Posterior vena cava (tissue), 2 donors: ENCODE measurements at places on chromosomes 2 and 18.

- DNase-seq, result no peak
Observed at GRCh38 chr2:61582165-61582564, 44.0 kb upstream of the XPO1 start.

DNA sequence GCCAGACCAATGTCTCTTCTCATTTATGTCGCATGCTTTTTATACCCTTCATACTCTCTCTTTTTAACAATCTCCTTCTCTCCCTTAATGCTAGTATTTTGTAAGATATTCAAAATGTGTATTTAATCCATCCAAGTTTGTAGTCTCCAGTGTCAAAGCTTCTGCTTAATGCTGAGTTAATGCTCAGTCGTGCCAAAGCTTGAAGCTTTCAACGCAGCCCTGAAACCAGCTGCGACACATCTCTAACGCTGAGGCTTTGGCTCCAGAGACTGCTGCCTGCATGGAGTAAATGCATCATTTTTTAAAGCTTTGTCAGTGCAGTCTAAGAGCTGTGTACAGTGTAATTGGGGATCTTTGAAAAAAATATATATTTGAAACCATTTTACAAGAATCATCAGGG lies 2108.8 kb upstream of the PIK3C3 start:
- no peak for DNase-seq

- no peak for DNase-seq
Observed at GRCh38 chr2:54601339-54601738, 122.1 kb upstream of the EML6 start.

DNA sequence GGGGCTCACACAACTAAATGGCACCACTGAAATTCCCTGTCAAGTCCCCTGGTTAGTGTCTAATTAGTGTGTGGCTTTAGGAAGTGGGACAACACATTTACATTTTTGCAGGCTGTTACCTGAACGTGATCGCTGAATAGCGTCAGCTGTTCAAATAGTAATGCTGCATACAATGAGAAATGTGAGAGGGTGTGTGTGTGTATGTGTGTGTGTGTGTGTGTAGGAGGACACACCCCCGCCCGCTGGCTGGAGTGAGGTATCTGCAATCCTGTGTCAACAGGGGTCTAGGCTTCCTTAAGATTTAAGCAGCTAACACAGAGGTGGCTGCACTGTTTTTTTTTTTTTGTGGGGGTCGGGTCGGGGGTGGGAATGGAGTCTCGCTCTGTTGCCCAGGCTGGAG lies 4.8 kb upstream of the LYPD6B start:
- no peak for DNase-seq

- no peak for DNase-seq
Observed at GRCh38 chr2:65353927-65354326, 78.5 kb downstream of the SPRED2 start.

DNA sequence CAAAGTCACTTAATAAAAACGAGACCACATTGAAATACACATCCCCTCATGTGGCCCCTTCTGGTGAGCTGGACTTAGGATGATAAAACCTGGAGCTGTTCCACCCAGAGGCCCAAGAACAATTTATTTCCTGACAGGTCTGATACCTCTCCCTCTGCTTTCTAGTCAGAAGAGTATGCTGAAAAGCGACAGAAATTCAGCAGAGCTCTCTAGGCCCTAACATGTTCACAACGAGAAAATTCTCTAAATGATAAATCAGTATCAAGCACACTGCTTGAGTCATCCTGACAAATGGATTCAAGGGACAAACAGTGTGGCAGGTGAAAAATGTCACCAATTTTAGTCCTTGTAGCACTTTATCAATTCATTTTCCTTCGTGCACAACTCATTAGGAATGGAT lies 233.5 kb downstream of the PID1 start:
- DNase-seq, result no peak

GRCh38 chr18:74155276-74155675 lies 7.0 kb downstream of the TIMM21 start:
- DNase-seq, result no peak

GRCh38 chr18:51426996-51427395 lies 229.5 kb upstream of the MEX3C start:
- DNase-seq, result no peak

DNA sequence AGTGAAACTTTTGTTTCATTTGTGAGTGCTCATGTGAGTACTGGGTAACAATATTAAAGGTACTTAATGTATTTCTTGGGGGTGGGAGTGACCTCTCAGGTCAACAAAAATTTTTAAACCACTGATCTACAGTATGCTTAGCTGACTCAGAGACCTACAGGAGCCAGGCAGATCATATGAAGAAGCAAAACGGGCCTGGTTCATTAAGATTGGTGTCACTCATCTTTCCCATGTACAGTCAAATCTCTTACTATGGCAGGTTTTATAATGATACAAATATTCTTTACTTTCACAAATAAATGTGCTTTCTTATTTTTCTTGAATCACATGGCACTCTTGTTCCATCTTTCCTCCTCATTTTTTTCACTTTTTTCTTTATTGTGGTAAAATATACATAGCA lies 7.7 kb upstream of the TMSB10 start:
- no peak for DNase-seq

GRCh38 chr18:71327850-71328249 lies 1039.0 kb downstream of the SOCS6 start:
- no peak for DNase-seq

DNA sequence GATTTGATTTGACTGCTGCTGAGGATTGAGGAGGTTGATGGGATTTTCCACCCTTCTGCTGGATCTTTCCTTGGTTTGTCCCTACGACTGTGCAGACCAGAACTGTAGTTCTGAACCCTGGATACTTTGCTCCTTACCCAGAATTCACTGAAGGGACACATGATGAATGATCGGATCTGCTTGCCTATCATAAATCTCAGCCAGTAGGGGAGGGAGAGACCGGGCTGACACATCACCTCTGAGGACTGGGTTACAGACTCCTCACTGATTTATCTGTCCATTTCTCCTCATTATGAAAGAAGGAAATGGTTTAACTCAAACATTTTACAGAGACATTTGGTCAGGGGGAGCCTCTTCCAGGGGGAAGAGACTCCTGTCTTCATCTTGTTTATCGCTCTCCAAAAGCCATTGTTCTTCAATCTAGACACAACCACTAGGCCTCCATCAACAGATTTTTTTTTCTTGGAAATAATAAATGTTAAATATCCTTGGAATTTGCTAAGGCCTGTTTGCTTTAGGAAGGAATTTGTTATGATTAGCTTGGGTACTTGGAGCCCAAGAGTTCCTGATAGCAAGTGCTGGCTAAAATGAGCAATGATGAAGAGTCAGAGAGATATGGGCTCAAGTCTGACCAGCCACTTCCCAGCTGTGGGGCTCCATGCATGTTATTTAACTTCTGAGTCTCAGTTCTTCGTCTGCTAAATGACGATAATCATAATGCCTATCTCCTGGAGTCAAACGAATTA lies 925.5 kb downstream of the SLC4A3 start:
- no peak for DNase-seq

DNA sequence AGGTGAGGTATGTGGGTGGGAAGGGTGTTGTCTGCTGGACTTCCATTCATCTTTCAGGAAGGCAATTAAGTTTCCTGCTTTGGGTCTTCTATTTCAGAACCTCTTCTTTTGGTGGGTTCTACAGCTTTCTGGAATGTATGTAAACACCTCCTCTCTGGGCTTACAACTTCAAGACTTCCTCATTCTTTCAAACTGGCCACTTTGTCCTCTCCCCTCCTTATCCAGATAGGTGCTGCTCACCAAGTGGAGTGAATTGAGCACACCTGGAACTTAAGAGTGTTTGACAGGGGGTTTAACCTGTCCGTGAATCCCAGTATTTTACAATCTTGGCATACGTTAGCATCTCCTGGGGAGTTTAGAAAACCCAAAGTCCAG lies 5.2 kb upstream of the MRPL33 start:
- no peak for DNase-seq

- DNase-seq, result no peak
Observed at GRCh38 chr2:147135376-147135775, 709.5 kb upstream of the ACVR2A start.

DNA sequence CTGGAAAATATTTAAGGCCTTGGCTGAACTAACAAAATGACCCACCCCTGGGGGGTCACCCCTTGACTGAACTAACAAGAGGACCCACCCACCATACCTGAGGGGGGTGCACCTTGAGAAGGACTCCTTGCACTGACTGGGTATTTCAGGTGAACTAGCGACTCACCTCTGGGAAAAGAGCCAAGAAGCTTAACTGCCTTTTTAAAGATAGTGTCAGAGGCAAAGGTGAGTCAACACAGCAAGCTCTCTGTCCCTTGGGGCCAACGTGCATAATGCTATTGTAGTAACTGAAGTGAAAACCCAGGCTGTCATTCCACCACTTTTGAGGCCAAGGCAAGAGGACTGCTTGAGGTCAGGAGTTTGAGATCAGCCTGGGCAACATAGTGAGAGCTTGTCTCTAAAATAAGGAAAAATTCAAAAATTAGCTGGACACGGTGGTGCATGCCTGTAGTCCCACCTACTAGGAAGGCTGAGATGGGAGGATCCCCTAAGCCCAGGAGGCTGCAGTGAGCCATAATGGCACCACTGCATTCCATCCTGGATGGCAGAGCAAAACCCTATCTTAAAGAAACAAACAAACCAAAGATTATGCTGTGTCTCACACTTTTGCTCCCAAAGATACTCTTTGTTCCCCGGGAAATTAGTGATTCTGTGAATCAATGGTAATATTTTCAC lies 36.4 kb upstream of the ZCCHC2 start:
- DNase-seq, result no peak

GRCh38 chr2:37582481-37583220 lies 88.8 kb downstream of the CDC42EP3 start:
- DNase-seq, result no peak

DNA sequence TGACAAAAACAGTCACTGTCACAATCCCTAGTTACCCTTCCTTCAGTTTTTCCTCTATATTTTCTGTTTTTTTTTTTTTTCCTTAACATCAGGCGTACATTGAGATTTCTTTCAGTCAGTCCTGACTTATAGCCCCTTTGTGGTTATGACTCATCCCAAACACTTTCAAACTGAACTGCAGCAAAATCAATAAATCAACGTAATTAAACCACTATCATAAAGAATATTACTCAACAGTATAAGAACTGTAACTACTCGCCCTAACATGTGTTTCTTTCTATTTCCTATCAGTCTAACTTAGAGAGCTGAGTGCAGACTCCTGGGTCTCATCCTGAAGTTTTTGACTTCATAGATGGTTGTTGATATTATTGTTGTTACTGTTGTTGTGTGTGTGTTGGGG lies 523.5 kb downstream of the LRRTM4 start:
- DNase-seq, result no peak

DNA sequence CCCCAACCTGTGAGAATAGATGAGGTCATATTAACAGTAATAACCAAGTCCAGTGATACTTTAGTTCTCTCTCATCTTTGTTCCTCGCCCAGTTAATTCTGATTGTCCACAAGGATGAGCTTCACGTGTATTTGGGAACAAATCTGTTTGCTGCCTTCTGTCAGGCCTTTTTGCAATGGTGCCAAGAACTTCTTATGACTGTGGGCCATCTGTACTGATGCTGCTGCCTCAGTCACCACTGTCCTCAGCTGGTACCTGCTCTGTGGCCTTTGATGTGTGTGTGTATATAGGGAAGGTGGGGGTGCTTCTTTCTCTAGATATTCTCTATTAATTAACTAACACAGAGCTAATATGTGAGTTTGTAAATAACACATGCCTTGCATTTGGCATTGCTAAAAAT lies 392.9 kb downstream of the TGIF1 start:
- no peak for DNase-seq

DNA sequence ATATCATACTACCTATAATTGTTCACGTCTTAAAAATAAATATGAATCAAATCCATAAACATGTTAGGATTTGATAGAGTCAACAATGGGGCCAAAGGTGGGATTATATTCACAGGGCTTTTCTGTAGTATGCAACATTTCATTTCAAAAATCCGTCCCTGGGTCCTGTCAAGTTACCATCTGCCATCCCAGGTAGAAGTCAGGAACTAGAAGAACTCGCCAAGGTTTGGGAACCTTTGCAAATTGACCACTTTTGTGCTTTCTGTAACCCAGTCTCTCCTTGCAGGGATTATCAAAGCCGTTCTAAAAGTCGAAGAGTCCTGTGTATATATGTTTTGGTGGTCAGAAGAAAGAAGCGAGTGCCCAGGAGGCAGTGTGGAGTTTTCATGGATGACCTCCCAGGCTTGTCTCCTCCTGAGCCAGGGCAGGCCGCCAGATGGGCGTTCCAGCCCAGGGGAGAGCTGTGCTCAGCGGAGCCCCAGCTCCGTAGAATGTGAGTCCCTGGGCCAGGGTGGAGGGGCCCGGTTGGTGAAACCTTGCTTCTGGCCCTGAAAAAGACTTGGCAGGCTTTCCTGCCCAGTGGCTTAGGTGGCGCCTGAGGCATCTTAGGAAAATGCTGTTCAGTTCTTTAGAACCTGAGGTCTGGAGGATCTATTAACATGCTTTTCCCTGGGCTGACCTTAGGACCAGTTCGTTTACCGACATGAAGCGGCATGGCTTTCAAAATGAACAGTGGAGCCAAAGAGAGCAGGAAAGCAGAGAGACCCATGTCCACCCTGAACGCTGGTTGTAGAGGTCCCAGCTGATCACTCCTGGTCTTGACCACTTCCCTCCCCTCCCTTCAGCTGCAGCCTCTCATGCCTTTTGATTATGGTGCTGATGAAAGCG lies 69.2 kb downstream of the LONRF2 start:
- peak; percentile 59 for DNase-seq

DNA sequence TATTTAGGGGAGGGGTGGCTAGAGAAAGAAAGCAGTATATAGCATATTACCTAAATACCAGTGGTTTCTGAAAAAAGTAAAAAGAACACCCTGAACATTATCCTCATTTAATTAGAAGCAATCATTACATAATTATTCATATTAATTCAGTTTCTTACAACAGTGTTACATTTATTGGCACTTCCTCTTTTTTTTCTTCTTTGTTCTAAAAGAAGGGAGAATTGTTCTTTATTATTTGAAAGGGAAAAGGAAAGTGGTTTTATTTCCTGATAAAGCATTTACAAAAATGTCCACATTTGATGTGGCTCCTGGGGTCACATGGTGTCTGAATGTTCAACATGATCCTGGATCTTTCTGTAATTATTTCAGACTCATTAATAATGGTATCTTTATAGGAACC lies 254.9 kb upstream of the ZEB2 start:
- DNase-seq, result no peak

DNA sequence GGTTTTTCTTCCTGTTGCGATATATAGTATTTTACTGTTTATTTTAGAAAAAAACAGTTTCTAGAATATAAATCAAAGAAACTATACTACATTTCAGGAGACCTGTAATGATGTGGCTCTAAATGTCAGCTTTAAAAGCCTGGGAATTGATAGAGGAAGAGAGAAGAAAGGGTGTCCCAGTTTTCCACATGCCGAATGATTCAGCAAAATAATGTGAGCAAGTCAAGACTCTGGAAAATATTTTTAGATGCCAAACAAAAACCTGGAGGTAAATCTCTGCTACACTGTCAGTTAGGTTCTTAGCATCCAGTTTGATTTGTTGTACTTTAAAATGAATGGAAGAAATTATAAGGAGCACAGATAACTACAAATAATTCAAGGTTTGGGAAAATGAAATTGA lies 67.1 kb upstream of the DSG1 start:
- no peak for DNase-seq
